ENCODE measurements at places on chromosomes 11 and 22.

DNA sequence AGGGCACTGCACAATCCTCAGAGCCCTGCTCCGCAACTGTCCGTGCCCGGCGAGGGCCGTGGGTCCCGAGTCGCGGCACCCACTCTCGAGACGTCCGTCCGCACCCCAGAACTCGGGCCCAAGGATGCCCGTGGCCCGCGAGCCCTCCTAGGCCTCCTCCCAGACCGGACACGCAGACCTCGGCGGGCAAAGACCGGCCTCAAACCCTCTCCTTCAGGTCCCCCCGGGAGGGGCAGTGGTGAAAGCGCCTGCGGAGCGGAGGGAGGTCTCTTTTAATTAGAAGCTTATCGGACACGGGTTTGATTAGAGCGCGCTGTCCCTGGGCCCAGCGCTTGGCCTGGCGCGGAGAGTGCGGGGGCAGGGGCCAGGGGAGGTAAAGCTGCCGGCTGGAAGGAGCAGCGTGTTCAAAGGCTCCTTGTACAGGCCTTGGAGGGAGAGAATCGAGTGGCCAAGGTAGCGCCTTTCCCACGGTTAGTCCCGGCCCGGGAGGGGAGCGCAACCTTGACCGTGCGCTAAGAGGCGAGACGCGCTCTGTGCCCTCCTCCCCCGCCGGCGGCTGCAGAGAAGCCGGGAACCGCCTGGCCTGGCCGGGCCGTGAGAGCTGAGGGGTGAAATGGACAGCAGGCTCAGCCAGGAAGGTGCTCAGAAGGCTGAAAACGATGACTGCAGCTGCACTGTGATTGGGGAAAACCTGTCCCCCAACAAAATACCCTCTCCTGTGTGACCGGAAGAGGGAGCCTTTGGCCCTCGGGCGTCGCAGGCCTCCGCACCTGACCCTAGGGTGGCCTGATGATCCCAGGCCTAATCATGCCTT is 4.6 kb downstream of the WT1 start:
- DNase-seq: peak; percentile 20

GRCh38 chr11:26946257-26946716 is 47.6 kb upstream of the FIBIN start:
- no peak for DNase-seq

DNA sequence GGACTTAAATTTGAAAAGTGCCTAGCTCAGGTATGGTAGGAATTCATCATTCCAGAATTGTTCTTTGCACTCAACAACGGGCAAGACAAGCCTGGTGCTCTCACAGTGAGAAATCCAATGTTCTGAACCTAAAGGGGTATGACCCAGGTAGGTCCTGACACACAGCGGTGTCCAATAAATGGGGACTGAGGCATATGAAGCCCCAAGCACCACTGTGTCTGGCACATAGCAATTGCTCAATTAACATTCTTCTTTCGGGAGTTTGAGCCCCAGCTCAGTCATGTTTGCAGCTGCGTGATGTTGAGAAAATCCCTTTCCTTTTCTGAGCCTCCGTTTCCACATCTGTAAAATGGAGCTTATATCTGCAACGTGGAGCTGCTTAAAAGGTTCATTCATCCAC is 535.8 kb downstream of the MIAT start:
- no peak for DNase-seq

DNA sequence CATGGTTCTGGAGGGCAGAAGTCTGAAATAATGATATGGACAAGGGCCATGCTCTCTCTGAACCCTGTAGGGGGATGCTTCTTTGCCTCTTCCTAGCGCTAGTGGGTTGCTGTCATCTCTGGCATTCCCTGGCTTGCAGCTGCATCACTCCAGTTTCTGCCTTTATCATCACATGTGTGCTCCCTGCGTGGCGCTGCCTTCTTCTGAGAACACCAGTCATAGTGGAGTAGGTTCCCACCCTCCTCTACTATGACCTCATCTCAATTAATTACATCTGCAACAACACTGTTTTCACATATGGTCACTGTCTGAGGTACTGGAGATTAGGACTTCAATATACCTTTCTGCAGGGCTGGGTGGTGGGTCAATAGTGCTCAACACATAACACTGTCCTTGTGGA is 402.3 kb upstream of the NARS2 start:
- no peak for DNase-seq

DNA sequence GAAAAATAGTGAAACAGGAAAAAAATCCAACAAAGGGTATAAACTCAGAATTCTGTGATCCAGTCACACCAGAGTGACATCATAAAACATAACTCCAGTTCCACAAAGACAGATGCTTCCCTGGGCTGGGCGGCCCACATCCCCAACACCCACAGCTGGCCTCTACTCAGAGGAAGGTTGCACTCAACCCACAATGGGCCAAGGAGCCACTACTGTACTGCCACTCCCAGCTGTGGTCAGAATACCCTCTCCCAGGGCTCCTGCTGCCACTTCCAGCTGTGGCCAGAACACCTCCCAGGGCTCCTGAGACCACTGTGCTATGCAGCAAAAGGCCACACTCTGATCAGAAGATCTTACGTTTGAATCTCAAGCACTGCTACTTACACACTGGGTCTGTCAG is 18.3 kb downstream of the SMCO4 start:
- DNase-seq: peak; percentile 74

- no peak for DNase-seq
Observed at GRCh38 chr11:34446386-34446785, 7.7 kb downstream of the CAT start.

GRCh38 chr22:36201630-36202319 is at the start of gene APOL4:
Gene APOL4 (minus strand): TSS chr22:36201809. CDS start chr22:36201734, 75 bp downstream.
- DNase-seq: peak; percentile 25

DNA sequence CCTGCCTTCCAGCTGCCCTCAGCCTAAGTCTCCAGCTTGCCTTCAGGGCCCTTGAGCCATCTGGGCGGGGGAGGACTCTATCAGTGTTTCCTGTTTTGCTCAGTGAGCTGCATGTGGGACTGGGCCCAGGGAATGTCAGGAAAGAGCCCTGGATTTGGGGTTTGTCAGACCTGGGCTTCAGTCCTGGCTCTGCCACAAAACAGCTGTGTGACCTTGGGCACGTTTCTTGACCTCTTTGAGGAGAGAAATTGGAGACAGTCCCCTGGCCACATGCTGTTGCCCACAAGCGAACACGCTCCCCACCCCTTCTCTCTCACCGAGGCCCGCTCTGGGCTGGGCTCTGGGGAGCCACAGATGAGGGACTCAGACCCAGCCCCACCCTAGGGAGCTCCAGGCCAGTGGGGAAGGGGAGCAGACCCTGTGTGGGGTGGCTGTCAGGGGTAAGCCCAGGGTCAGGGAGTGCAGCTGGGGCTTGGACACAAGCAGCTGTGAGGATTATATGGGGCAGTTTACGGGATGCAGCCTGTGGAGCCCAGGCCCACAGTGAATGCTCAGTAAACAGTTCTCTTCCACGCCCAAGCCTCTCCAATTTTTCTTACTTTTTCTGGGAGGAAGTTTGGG is 12.3 kb downstream of the MYO7A start:
- no peak for DNase-seq

- no peak for DNase-seq
Observed at GRCh38 chr11:69682681-69683326, 7.7 kb upstream of the LTO1 start.

- DNase-seq: peak; percentile 73
Observed at GRCh38 chr22:37420686-37421467, 6.4 kb downstream of the ELFN2 start.

DNA sequence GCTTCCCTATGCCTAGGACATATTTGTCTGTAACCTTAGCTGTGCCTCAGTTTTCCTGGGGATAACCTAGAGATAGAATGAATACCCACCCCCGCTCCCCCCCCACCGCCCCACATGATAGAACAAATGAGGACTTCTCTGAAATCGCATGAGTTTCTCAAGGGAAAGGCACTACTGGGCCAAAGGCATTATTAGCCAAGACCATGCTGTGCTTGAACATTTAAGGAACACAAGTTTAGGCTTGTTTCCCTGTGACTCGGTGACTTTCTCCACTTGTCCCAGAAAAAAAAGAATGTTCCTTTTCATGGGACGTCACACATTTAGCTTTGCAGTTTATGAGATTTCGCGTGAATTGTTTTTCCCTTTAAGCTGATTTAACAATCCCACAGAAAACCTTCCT is 51.4 kb upstream of the CRTAM start:
- no peak for DNase-seq

DNA sequence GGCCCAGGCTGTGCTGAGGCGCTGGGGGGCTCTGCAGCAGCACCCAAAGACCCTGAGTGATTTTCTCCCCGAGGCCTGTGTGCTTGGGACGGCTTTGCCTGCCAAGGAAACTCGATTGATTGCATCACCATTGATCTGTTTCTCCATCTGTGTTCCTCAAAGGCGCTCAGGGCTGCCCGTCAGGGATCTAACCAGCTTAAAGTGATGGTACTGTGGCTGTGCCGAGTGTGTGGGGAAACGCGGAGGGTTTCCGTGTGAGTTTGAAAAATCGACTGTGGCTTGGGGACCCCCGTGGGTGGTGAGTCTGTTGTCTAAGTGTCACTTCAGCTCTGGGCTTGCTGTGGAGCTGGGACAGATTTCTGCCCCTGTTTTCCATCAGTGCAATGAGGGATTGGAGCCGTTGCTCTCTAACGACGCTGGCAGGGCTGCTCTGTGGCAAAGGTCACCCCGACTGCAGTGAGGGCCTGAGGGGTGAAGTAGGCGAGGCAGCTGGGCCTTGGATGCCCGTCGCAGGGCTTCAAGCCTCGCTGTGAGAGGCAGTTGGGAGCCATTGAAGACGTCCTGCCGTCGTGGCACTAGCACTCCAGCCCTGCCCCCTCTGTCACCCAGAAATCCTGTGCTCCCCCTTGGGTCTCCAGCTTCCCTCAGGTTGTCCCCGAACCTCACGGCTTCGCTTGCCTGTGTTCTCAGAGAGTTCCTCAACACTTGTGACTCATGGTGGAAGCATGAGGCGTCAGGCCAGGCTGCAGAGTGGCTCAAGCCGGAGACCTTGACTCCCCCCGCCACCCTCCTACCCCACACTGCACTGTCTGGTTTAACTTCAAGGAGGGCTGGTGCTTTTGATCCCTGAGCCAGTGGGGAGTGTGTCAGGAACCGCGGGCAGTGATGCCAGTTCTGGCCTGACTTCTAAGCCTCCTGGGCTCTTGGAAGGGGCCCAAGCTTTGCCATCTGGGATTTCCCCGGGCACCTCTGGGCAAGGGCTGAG is 21.8 kb downstream of the CACNA1I start:
- DNase-seq: no peak

- DNase-seq: no peak
Observed at GRCh38 chr11:66283461-66284105, 5.4 kb downstream of the YIF1A start.

DNA sequence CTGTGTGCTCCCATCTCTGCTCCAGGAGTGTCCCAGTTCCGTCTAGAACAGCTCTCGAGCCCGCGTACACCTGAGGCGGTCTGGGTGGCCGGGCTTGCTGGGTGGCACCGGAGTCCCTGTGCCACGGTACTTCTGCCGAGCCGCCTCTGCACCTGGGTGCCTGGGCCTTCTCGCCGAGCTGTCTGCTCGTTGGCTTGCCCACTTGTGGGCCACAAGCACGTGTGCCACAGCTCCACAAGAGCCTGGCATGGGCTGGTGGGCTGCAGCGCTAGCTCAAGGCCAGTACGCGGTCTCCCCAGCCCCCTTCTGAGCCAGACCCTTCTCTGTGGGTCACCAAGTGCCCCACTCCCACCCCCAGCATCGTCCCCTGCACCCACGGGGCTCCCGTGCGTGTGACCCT is 388.0 kb downstream of the TBC1D22A start:
- no peak for DNase-seq

DNA sequence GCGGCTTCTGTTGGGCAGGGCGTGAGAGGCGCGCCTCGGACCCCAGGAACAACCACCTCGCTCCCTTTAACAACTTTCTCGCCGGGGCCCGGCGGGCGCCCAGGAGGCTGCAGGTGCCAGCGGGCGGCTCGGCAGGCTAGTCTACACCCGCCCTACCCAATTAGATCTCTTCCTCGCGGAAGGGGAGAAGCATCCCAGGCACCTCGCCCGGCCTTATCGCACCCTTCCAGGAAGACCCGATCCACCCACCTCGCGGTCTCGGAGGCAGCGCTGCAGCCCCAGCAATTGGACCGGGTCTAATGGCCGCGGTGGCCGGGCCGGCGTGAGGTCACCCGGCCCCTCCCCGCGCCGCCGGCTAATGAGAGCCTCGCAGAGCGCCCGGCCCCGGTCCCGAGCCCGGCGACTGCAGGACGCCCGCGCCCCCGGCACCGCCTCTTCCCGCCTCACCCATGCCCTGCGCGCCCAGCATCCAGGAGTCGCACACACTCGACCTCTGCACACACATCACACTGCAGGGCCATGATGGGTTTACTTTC is at the start of gene PLAAT3:
PLAAT3 (minus strand) TSS at position 298 of the 536 bp plus-strand sequence. CDS start 419 bp downstream, outside the sequence.
- DNase-seq: peak; percentile 33

DNA sequence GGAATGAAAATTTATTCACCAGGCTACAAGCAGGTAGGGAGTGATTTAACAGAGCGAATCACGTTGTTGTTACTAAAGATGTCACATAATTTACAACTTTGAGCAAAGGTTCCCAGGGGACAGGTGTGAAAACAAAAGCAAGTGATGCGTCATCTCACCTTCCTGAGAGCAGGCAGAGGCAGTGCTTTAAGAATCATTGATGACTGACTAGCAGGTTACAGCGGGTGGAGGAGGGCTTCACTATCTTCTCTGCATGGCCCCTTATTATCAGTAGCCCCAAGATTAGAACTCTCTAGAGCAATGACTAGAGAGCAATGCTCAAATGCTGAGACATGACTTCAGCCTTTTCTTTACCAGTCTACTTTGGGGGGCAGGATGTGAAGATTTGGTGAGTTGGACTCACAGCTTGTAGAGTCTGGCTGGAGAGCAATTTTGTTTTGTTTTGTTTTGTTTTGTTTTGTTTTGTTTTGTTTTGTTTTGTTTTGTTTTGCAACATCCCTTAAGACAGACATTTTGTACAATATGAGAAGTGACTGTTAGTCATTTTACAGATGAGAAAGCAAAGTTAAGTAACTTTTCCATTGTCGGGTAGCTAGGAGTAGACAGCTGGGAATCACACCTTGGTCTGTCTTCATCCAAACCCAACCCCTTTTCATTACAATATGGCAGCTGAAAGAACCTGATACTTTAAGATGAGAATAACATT is 84.8 kb downstream of the SLC1A2 start:
- peak; percentile 73 for DNase-seq

GRCh38 chr22:39528080-39528661 is 4.4 kb downstream of the RPS19BP1 start:
- DNase-seq: no peak

DNA sequence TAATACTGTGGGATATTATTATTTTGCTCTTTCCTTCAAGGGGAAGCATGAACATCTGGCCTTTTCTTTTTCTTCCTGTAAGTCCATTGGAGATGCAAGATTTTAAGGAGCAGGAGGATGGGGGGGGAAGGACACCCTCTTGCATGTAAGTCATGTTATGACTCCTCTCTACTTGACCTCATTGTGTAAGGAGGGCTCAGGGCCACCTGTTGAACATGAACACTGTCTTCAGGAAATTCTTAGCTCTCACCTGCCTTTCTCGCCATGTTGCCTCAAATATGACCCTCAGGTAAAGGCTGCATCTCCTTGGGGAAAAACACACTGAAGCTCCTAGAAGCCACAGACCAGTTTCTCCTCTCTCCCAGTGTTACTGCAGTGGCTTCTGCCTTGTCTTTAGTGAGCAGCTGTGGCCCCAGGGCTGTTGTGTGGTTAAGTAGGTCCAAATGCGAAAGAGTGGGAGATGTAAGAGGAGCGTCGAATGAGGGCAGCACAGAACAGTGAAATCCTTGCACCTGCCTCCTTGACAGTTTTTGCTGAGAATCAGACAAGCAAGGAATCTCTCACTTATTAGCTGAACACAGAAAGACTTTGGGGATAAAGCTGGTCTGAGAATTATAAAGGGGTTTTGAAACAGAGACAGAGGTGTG is 1.3 kb upstream of the RAG1 start:
- no peak for DNase-seq

All from suppressor macrophage treated with lipopolysaccharide for 4 hours (primary cell).